B cell (primary cell): ENCODE measurements at places on chromosomes 3 and 15. TPM values are rescaled to one million over a fixed set of nuclear protein-coding genes. Genes with fewer than 3 reads are reported as not detected.

GRCh38 chr3:63886858-63887257, 23.2 kb downstream of the ATXN7 start:
- H3K36me3 ChIP-seq, result peaks cover 5% of the 10 kb centered on the region
- H3K27ac ChIP-seq, result no peak overlapping the region
- H3K4me3 ChIP-seq, result no peak overlapping the region
- no peaks in the 10 kb centered on the region for H3K4me1 ChIP-seq
- no peaks in the 10 kb centered on the region for H3K27me3 ChIP-seq

GRCh38 chr3:30750967-30751366, 143.5 kb downstream of the GADL1 start:
- DNase-seq, result peak; percentile 5
- no peak overlapping the region for H3K4me3 ChIP-seq
- H3K36me3 ChIP-seq, result no peaks in the 10 kb centered on the region
- no peak overlapping the region for H3K27ac ChIP-seq
- H3K27me3 ChIP-seq, result no peaks in the 10 kb centered on the region
- peaks cover 6% of the 10 kb centered on the region for H3K4me1 ChIP-seq

Gene TRAK1
- 66.0 and 71.3 TPM in 2 replicates for polyA plus RNA-seq

Gene CCDC50
- polyA plus RNA-seq, result 48.7 and 52.1 TPM in 2 replicates

- no peak overlapping the region for H3K4me3 ChIP-seq
- H3K36me3 ChIP-seq, result peaks cover under 1% of the 10 kb centered on the region
- no peaks in the 10 kb centered on the region for H3K4me1 ChIP-seq
- H3K27me3 ChIP-seq, result no peaks in the 10 kb centered on the region
- H3K27ac ChIP-seq, result no peak overlapping the region
- no peak for DNase-seq
These were observed 29.0 kb downstream of the CD80 start for GRCh38 chr3:119530456-119530855.

Gene GATM
- polyA plus RNA-seq, result 7.3 and 9.6 TPM in 2 replicates

DNA sequence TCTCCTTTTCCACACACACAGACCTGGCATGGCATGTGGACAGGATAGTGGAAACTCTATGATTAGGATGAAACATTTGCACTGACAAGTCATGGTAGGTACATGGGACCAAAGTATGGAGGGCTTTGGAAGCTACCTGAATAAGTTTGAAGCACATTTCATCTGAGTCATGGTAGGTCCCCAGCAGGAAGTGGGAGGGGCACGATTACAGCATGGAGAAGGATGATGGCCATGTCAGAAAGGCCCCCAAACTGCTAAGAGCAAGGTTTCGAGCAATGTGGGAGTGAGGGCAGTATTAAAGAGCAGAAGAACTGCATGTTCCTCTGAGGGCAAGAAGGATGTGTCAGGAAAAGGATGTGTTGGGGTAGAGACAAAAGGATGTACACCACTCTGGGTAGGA, 51.5 kb upstream of the CSTA start:
- H3K27me3 ChIP-seq, result no peaks in the 10 kb centered on the region
- no peak for DNase-seq
- H3K4me1 ChIP-seq, result peaks cover 3% of the 10 kb centered on the region
- no peak overlapping the region for H3K27ac ChIP-seq

Gene RRP9
- 19.8 and 21.9 TPM in 2 replicates for polyA plus RNA-seq

- no peak for DNase-seq
- H3K27me3 ChIP-seq, result no peaks in the 10 kb centered on the region
- H3K27ac ChIP-seq, result no peak overlapping the region
- no peaks in the 10 kb centered on the region for H3K36me3 ChIP-seq
These were observed 240.7 kb upstream of the DNAJC19 start for GRCh38 chr3:181230258-181230657.

Gene PPM1M
- 42.5 and 65.2 TPM in 2 replicates for polyA plus RNA-seq

Gene CASR
- not detected in 2 replicates for polyA plus RNA-seq

DNA sequence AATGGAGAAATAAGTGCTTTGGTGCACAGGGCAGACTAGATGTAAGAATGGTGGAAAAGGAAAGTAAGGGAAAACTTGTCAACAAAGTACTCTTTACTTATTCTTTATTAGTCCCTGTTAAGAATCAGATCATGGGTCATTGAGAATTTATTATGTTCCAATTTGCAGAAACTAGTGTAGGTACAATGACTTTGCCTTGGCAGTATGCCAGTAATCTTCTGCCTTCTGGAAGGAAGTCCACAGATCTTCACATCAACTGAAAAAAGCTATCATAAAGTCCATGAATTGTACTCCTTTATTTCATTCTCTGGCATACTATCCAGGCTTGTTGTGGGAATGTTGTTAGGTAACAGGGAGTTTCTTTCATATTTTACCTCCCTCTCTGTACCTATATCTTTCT, 88.2 kb upstream of the FLNB start:
- no peaks in the 10 kb centered on the region for H3K27me3 ChIP-seq
- H3K4me1 ChIP-seq, result no peaks in the 10 kb centered on the region
- H3K27ac ChIP-seq, result no peak overlapping the region
- H3K4me3 ChIP-seq, result no peak overlapping the region

Gene PIF1
- 6.2 and 6.8 TPM in 2 replicates for polyA plus RNA-seq

GRCh38 chr3:177089110-177089509, 108.2 kb downstream of the TBL1XR1 start:
- DNase-seq, result no peak
- no peak overlapping the region for H3K4me3 ChIP-seq
- H3K27ac ChIP-seq, result peak overlapping the region; percentile 24
- H3K27me3 ChIP-seq, result no peaks in the 10 kb centered on the region
- peaks cover 39% of the 10 kb centered on the region for H3K4me1 ChIP-seq
